AG04449 (cell line): ENCODE measurements at places on chromosomes 11 and 22.

DNA sequence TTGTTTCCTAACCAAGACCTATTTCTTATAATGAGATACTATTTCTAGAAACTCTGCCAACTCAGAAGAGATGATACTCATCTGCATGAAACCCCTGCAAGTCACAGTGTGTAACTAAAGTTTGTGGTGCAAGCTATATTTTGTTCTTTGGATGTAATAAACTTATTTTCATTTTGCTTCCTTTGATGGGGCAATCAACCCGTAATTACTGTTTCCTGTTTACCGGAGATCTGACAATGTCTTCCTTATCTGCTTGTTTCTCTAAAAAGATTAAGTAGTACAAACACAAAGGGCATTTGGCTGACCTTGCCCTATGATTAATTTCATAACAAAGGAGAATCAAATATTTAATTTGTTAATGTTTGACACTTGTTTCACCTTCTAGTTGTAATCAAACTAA is 846.6 kb upstream of the ANO3 start:
- DNase-seq: no peak

- DNase-seq: no peak
Observed at GRCh38 chr11:117410861-117411710, 83.4 kb downstream of the CEP164 start.

DNA sequence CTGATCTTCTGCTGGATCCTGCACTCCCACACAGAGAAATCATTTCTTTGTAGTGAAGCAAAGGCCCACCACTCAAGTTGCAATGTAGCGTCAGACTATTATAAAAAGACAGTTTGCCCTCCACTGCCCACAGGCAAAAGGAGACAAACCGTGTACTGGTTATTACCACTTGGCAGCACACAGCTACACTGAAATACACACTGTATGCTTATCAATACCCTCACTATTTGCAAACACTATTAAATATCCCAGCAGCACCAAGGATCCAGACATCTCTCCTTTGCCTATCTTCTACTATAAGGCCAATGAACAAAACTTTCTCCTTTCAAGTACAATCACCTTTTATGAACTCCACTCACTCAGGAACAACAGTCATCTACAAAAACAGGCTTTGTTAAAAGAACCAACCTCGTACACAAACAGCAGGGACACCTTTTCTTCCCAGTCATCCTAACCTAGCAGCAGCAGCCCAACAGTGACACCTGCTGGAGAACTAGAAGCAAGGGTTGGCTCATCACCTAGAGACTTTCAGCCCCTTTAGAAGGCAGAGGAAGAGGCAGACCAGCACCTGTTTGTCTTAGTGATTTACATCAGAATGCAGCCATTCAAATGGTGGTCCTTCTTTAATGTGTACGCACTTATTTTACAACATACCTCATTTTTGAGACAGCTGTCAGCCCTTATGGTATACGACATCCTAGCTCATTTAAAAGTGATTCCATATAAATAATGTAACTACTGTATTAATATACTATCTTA is 56.1 kb downstream of the AMBRA1 start:
- DNase-seq: no peak

GRCh38 chr22:39414377-39414776 is 14.8 kb downstream of the TAB1 start:
- DNase-seq: no peak

GRCh38 chr22:30968015-30968923 is at the start of gene MORC2:
Gene MORC2, minus strand, starts transcription at chr22:30968774. Its CDS starts 885 bp downstream, at chr22:30967889.
- no peak for DNase-seq

DNA sequence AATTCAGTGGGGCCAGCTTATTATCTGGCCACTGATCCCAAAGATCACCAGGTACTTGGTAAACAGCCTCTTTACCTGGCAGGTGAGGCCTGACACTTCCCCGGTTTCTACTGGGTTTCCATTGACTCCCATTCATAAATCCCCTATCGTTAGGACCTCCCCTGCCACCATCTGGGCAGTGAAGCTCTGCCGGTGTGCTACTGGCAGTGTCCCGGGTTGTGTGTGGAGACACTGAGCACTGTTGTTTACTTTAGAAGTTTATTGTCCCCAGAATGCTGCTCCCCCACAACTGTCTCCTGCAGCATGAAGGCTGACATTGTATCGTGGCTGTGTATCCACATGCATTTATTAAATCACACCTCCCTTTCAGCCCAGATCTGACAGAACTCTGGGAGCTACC is 142.7 kb downstream of the WNT7B start:
- DNase-seq: no peak

DNA sequence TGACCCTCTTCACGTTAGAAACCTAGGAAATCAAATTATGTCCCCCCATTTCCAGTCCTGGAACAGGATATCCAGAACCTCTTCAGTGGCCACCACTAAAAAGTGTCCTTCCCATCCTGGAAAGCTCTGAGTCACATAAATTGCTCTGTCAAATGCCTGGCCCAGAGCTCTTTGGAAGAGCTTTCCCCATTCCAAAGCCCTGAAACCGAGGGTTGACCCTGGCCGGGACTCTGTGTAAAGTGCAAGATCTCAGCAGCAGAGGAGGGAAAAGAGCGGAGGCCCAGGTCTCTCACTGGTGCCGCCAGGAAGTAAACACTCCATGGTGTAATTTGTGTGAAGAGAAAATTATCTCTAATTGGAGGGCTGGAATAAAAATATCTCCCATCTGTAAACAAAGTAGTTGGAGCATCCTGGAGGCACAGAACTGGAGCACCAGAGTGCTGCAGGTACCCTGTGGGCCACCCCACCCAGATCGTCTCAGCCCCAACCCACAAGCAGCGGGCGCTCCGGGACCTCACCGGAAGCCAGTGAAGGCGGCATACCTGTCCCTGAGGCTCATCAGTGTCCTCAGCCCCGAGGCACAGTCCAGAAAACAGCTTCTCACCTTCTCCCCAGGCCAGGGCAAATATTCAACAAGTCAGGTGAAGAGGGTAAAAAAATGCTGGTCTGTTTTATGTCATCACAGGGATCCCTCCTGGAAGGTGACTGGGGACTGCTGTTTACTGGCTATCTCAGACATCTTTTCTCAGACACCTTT is 4.7 kb upstream of the JAM3 start:
- no peak for DNase-seq

DNA sequence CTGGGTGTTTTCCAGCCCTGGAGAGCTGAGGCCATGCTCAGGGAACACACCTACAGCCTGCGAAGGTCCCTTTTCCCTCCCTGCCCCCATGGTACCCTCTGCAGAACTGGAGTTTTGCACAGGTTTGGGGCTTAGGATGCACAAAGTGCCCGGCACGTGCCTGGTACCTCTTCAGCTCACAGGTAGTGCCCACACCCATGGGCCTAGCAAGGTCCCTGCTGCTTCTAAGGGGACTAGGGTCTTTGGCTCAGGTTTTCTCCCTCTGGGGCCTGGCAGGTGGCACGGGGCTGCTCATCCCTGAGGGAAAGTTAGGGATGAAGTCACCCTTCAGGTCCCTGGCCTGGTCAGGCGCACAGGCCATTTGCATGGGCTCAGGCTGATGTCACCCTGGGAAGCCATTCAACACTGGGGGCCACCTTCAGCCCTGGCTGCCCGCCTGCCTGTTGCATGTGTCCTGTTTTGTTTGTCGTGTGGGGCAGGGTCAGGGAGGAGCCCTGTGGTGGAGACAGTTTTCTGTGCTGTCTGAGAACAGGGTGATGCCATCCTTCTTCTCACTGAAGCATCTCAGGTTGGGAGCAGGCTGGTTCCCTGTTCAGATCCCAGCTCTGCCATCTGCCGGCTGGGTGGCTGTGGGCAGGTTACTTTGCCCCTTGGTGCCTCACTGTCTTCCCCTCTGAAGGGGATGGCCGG is 68.3 kb upstream of the CRYBB3 start:
- no peak for DNase-seq

- no peak for DNase-seq
Observed at GRCh38 chr22:36147196-36147791, 13.3 kb downstream of the APOL3 start.

- no peak for DNase-seq
Observed at GRCh38 chr22:21984793-21985192, 2.2 kb upstream of the TOP3B start.

DNA sequence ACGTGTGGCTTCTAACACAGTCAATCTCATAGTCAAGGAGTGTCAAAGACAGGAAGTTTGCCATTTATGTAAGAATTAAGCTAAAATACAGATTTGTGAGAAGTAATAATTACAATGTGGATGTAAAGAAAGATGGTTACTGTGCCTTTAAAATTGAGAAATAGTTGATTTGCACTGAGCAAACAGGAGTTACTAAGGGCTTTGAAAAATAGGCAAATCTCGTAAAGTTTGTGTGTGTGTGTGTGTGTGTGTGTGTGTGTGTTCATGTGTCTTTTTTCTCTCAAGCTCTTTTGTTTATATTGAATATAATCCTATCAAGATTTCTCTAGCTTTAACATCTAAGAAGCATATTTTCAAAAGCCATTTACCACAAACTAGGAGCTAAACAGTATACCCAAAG is 2284.5 kb downstream of the LRRC4C start:
- DNase-seq: no peak

- DNase-seq: no peak
Observed at GRCh38 chr11:48066881-48067800, 86.8 kb downstream of the PTPRJ start.

GRCh38 chr11:34826384-34826726 is 89.8 kb downstream of the APIP start:
- no peak for DNase-seq

DNA sequence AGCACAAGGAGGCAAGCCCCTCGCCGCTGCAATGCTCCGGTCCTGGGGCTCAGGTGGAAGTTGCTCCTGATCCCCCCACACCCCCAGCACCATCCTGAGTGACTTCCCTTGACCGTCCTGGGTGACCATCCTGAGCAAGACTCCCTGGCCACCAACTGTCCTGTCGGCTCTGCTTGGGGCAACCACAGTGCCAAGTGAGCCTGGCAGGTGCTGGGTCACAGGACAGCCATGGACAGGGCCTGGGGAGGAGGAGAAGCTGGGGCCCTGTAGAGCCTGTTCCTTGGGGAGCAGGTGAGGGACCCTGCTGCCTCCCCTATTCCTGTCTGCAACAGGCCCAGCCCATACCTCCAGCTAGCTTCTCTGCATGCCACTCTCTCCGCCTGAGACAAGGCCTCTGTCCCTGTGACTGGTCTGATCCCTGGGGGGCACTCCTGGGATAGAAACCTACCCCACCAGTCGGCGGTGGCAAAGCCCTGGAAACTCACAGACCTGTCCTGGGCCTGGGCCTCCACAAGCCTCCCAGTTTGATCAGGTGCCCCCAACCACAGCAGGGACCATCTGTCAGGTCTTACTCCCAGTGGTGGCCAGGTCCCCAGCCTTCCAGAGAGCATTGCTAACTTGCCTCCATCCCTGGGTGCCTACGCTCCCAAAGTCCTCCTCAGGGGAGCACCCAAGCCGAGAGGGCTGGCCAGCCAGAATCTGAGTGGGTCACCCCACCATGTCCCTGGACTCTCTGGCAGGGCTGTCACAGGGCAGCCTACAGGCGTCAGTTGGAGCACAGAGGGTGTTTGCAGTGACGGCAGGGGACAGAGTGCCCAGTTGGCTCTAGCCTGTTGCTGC is 68.7 kb upstream of the WNT7B start:
- DNase-seq: no peak

- no peak for DNase-seq
Observed at GRCh38 chr11:13885083-13885482, 77.4 kb upstream of the SPON1 start.

DNA sequence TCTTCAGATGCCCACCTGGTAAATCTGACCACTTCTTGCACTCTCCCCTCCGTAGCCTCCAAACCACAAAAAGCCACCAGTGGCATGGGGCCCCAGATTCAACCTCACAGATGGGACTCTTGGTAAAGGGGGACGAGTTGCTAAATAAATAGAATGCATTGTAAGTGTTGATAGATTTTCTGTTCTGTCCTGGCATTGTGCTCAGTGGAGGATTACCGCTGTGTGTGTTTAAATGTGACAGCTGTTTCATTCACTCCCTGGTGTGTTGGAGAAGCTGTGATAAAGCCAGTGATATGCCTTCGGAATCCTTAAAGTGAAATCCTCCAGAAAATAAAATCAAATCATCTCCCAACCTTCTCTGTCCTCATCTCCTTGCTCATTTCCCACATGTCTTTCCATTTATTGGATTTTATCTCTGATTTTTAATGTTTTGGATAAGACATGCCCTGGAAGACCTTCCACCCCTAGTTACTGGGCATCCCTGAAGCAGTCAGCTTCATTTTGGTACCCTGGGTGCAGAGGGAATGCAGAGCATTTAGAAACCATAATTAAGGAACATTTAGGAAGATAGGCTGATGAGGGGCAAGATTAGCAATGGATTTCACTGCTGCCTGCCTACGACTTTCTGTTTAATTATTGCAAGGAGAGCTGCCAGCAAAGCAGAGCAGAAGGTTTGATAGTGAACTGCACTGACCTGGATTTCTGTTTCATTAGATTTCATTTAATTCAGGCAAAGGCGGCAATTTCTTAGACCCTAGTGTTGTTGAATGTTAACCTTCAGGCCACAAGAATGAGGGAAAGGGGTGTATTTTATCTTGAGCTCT is 460.9 kb upstream of the KIRREL3 start:
- no peak for DNase-seq

GRCh38 chr11:13055200-13055599 is 46.1 kb downstream of the RASSF10 start:
- no peak for DNase-seq

DNA sequence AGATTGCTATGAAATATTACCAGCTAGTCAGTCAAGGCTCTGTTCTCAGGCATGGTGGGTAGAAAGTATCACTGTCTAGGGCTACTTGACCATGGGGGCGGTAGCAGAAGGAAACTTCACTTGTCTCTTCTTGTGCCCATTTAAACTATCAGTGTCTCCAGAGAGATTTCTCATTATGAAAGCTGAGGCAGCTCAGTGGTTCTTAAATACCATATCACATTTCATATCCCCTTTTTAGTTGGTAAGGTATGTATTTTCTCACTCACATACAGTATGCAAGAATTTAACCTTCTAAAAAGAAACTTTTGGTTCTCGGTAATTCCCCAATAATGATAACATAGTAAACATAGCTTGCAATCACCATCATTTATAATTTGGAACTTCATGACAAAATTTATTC is 1180.0 kb upstream of the TENM4 start:
- DNase-seq: no peak

GRCh38 chr11:13942971-13943381 is 19.5 kb upstream of the SPON1 start:
- DNase-seq: no peak

- DNase-seq: no peak
Observed at GRCh38 chr11:34869425-34869824, 46.8 kb downstream of the APIP start.

- peak; percentile 63 for DNase-seq
Observed at GRCh38 chr11:95702526-95702925, 87.1 kb downstream of the FAM76B start.

GRCh38 chr11:106959386-106959785 is 58.9 kb downstream of the GUCY1A2 start:
- no peak for DNase-seq

GRCh38 chr11:111606986-111607385 is 4.7 kb downstream of the SIK2 start:
- DNase-seq: no peak

DNA sequence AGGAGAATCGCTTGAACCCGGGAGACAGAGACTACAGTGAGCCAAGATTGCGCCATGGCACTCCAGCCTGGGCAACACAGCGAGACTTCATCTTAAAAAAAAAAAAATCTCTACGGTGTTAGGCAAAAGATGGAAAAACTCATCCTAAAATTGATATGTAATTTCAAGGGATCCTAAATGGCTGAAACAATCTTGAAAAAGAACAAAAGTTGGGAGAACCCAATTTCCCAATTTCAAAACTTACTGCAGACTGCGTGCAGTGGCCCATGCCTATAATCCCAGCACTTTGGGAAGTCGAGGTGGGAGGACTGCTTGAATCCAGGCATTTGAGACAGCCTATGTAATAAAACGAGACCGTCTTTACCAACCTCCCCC is 31.7 kb upstream of the TOP3B start:
- no peak for DNase-seq

- DNase-seq: no peak
Observed at GRCh38 chr22:37331034-37331428, 48.7 kb downstream of the CYTH4 start.
